NCI-H1417 treated with DMSO at 0.1 percent for 48 hours (cell line): ENCODE measurements at places on chromosomes 4 and X.

GRCh38 chrX:110145854-110146253 lies 142.9 kb downstream of the TMEM164 start:
- DNase-seq = no peak

- DNase-seq = no peak
Measured at GRCh38 chrX:93461060-93461459, 212.3 kb downstream of the NAP1L3 start.

GRCh38 chrX:12007881-12008280 lies 130.4 kb upstream of the FRMPD4 start:
- no peak for DNase-seq

GRCh38 chrX:37745835-37746217 lies 34.0 kb upstream of the CYBB start:
- no peak for DNase-seq

- no peak for DNase-seq
Measured at GRCh38 chr4:1030031-1030430, 18.6 kb downstream of the FGFRL1 start.

DNA sequence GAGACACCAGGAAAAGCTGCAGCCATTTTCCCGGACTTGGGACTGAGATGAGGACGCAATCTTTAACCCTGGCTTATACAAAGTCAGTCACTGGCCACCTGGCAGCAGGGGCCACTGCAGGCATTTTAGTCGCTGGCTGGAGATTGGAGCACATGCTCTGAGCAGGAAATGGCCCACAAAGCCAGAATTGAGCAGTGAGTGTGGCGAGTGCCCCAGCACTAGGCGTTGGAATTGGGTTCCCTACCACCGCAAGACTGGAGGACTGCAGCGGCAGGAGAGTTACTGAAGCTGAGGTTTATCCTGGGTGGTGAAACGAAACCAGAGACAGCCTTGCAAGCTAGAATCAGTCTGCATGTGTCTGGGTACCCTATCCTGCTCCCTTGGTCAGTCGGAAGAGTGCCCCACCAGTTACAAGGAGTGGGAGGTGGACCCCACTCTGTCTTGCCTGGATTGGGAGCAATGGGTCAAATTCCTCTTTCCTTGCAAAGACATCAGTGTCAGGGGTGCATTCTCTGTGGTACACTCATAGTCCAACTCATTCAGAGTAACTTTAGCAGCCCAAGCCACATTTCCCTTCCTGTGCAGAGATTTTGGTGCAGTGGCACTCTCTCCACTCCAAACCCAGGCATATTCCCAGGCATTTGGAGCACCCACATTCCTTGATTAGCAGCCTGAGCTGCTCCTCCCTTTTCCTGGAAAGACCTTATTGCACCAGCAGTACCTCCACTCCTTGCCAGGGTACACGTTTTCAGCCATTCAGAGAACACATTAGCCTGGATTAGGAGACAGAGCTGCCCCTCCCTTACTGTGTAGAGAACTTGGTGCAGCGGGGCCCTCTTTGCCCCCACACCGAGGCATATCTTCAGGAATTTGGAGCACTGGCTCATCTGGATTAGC lies 36.7 kb upstream of the PLK4 start:
- DNase-seq = no peak

GRCh38 chr4:75699299-75699698 lies 25.1 kb upstream of the USO1 start:
- no peak for DNase-seq

DNA sequence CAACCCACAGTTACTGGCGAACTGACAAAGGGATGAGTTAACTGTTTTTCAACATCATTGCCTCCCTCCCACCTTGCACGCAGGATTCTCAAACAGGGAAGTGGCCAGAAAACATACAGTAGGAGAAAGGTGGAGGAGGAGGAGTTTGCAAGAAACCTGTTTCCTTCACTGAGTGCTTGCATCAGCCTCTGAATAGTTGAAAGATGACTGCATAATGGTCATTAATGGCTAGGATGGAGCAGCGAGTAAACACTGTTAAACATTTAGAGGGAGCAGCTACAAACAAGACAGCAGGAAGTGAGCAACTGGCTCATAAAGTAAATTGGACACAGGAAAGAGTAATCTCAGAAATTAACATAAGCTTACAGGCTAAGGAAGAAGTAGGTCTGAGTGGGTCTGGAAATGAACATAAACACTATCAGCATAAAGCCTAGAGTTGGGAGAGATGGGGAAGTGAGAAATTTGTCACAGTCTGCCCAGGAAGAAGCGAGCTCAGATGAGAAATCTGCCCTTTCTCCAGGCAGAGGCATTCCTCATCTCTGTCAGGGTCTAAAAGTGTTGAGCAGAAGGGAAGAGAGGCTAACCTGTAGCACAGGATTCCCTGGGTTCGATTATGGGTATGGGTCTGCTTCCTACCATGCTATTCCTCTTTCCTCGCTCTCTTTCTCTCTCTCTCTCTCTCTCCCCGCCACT lies 38.6 kb downstream of the TRPC5OS start:
- DNase-seq = no peak

DNA sequence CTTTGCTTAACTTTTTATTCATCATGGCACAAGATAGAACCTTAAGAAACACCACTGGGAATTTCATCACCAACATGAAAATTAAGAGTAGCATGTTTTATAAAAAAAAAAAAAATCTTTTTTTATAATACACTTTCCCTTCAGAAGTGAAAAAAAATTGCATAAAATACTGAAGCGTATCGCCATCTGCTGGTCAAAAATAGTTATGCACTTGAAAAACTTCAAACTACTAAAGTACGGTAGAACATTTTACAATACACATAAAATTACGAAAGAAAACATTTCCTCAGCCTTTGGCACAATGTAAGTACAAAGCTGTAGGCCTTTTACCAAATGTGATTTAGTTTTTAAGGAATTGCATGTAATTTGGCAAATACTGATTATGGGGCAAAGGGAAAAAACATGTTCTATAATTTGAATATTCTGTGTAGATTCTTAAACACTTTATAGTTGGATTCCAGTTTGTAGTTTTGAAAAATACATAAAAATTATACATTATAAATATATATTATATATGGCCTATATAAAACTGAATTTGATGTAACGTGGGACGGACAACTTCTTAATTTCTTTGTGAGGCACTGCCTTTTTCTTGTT lies 26.5 kb downstream of the HCCS start:
- no peak for DNase-seq

- DNase-seq = no peak
Measured at GRCh38 chrX:101759000-101759399, 99.3 kb upstream of the ARMCX2 start.

GRCh38 chrX:49912861-49913260 lies 9.5 kb upstream of the CLCN5 start:
- DNase-seq = no peak

DNA sequence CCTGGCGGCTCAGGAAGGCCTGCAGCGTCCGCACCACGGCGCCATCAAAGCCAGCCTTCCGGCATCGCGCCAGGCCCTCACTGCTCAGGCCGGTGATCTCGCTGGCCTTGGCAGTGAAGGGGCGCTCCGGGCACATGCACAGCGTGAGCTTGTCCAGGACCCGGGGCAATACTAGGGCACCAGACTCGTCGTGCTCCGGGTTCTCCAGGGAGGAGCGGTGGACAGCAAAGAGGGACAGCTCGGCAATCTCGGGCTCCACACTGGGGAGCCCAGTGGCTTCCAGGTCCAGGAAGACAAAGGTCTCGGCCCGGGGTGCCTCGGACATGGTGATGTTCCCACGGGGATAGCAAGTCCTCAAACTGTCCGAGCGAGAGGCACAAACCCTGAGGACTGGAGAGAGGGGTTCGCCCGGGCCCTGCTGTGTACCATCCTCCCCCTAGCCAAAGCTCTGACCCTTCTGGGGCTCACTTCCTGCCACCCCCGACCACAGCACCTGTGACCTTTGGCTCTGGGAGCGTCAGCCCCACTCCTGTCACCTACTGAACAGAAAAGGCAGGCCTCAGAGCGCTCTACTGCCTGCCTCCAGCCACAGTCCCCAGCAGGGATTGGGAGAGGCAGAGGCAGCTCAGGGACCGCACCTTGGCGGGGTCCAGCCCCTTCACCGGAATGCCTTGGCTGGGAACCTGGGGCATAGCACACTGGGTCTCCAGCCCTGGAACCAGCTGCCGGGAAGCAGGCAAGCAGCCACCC lies 575 bp downstream of the TREX2 start:
- DNase-seq = no peak

GRCh38 chrX:154372612-154373022 lies 1.8 kb downstream of the FLNA start:
- DNase-seq = no peak

DNA sequence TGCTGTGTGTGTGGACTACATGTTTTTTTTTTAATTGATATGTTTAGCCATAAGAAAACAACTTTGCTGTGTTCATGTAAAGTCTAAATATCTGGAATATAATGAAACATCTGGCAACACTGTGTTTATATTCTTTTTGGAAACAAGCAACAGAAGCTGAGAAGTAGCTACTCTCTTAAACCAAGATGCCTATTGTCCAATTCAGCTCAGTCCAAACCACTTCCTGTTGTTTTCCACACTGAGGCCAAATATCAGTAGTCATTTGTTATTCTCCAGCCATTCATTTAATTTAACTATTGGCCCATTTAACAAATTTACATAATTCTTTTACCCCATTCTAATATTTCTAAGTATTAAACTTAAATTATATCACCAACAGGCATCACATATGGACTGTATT lies 903.0 kb upstream of the SLIT2 start:
- DNase-seq = no peak

DNA sequence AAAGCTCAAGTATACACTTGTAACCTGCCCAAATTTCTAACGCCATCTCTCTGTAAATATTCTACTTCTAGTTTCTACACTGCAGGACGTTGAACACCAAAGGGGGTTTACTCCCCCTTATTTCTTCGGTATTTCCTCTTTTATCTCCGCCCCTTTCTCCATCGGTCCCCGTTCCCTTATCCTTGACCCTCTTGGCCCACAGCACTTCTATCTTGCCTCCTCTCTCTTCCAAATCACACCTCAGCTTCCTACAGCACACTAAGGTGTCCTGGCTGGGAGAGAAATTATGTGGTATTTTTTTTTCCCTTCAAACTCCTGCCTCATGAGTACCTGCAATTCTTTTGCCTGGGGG lies 715 bp downstream of the ZMAT1 start:
- no peak for DNase-seq

DNA sequence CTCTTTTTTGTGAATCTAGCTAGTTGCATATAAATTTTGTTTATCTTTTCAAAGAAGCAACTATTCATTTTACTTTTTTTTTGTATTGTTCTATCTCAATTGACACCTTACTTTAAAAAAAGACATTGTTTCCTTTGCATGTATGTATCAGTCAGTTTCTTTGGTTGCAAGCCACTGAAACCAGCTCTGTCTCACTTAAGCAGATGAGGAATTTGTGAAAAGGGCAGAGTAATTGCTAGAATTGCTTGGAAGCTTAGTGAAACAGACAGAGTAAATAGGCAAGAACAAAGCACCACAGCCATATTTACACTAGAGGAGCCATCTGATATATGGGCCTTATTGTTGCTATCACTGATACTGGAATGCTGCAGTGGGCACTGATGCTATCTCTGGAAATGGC lies 231.4 kb upstream of the KLF8 start:
- no peak for DNase-seq

GRCh38 chrX:5084279-5084678 lies 1144.4 kb downstream of the NLGN4X start:
- DNase-seq = no peak

GRCh38 chr4:41692717-41693345 lies 55.7 kb downstream of the PHOX2B start:
- peak; percentile 10 for DNase-seq

DNA sequence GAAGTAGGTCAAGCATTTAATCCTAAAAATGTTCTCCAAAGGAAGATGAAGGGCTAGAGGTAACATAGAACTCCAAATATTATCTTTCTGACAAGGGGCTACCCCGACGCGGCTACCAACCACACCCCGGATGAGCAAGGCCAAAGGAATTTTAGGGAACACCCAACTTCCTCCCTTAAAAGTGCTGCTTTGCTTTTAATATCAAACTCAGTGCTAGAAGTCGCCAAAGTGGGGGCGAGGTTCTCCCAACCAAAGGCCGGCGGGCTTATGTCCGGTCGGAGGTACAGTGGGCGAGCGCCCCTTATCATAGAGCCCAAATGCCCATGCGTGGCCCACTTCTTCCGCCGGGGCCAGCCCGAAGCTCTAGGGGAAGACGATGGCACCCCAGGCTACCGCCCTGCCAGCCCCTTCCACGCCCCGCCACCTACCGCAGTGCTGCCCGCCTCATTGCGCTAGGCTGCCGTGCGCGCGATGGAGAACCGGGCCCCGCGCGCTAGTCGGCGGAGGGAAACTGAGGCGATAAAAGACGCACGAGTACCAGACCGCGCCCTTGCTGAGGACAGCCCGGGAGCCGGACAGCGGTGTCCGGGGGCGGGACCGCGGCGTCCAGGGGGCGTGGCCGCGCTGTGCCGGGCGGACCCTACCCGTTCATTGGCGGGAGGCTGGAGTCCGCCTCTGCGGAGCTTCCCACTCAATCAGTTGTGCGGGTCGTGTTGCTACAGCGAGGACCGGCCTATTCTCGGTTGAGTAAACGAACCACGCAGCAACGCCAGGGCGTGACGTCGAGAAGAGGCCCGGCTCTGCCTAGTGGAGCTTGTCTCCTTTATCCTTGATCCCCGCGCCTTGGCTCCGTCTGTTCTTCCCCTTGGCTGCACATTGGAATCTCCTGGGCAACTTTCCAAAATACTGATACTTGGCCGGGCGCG lies at the start of gene ACOT9:
Gene ACOT9 (minus strand): TSS at position 580 of the 926 bp plus-strand sequence. CDS start 132 bp downstream, at position 448.
- no peak for DNase-seq

GRCh38 chrX:4028151-4028550 lies 314.7 kb upstream of the PRKX start:
- DNase-seq = no peak

GRCh38 chr4:172945611-172946010 lies 223.0 kb upstream of the GALNT7 start:
- no peak for DNase-seq

DNA sequence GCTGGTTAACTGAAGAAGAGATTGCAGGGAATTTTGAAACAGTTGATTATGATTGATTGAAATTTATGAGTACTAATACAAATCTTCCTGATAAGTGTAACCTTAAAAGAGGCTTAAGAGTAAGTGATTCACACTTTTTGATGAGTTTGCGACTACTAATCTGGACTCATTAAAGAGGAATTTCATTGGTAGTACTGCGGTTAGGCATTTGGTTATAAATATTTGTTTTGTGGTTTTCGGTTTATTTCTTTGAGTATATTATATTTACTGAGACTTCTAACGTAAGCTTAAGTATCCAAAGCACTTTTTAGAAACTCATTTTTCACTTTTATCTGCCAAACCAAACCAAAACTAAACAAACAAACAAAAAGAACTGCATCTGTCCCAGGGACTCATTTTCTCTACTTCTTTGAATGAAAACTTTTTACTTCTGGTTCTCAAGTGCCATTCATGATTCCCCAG lies 20.7 kb downstream of the SLIT2 start:
- DNase-seq = no peak

GRCh38 chr4:8442596-8443358 lies 2.2 kb downstream of the TRMT44 start:
- no peak for DNase-seq

DNA sequence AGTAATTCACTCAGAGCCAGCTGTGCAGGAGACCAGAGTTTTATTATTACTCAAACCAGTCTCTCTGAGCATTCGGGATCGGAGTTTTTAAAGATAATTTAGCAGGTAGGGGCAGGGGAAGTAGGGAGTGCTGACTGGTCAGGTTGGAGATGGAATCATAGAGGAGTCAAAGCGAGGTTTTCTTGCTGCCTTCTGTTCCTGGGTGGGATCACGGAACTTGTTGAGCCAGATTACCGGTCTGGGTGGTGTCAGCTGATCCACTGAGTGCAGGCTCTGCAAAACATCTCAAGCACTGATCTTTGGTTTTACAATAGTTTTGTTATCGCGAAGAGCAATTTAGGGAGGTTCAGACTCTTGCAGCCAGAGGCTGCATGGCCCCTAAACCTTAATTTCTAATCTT lies 63.6 kb downstream of the TRIM2 start:
- DNase-seq = no peak
